ENCODE measurements at places on chromosomes 4 and X.
A peak's percentile ranks its signal among the peaks of the same experiment; 100 is the strongest.

GRCh38 chrX:111035256-111035655 is 60.7 kb upstream of the PAK3 start:
- DNase-seq: no peak

GRCh38 chr4:7055990-7056325 is 11.9 kb downstream of the GRPEL1 start:
- no peak for DNase-seq

- DNase-seq: peak; percentile 9
These were observed 51.8 kb downstream of the RBPJ start for GRCh38 chr4:26372525-26373172.

GRCh38 chrX:20653070-20653469 is 386.4 kb upstream of the RPS6KA3 start:
- DNase-seq: no peak

GRCh38 chrX:120308959-120309872 is 2.0 kb downstream of the TMEM255A start:
- peak; percentile 56 for DNase-seq
